Ovary (tissue), 10 donors: ENCODE measurements at places on chromosomes 12 and 14.

DNA sequence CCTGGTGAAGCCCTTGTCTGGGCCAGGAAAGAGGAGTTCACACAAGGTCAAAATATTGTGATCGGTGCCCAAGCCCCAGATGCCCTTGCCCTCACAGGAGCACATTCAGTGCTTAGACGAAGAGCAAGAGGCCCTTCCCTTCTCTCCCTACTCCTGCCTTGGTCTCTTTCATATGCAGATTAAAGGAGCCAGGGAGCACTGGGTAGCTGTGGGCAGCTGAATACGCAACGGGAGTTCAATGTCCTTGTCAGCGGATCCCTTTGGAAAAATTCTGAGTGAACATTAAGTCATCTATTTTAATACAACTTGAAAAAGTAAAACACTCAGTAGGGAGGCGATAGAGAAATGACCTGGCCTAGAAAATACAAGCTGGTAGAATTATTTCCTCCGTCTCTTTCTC, 1489.4 kb downstream of the AACS start:
- H3K27ac ChIP-seq: no peak overlapping the region
- no peak overlapping the region for H3K4me3 ChIP-seq
- no peaks in the 10 kb centered on the region for H3K36me3 ChIP-seq
- H3K4me1 ChIP-seq: no peaks in the 10 kb centered on the region

- H3K27me3 ChIP-seq: no peaks in the 10 kb centered on the region
- no peaks in the 10 kb centered on the region for H3K4me1 ChIP-seq
- H3K36me3 ChIP-seq: no peaks in the 10 kb centered on the region
These were observed 1149.0 kb upstream of the USP15 start for GRCh38 chr12:61111218-61111617.

DNA sequence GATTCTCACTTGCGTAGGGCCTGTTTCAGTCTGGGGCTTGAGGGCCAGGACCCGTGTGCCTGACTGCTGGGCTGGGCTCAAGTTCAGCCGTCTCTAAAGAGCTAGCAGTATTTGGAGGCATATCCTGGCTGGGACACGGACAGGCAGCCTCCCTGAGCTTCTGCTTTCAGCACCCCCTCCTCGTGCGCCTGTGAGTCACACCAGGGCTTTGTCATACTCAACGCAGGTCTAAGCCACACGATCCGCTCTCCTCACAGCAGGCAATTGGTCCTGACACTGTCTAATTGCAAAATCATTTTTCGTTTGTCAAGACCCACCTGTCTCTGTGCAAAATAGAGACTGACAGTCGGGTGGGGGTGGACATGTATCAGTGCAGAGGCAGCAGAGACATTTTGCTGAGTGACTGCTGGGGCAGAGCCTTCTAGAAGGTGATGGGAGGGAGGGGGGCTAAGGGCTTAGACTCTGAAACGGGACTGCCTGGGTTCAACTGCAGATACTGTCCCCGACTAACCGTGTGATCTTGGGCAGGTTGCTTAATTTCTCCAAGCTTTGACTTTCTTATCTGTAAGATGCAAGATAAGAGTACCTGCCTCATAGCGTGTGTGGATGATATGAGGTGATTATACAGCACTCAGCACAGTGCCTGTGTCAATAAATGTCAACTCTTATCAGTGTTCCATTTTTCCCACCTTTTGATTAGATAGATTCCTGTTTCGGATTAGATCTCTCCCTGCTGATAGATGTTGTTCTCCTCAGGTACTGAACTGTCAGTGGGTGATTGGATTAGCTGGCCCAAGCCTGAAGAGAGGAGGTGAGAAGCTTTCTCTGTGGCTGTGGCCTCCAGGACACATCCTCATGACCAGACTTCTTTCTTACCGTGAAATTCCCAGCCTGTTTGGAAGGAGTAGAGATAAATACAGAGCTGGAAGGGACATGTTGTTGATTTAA, 53.1 kb downstream of the KCNA1 start:
- no peaks in the 10 kb centered on the region for H3K4me1 ChIP-seq
- DNase-seq: no peak
- no peak overlapping the region for H3K4me3 ChIP-seq
- H3K36me3 ChIP-seq: no peaks in the 10 kb centered on the region

DNA sequence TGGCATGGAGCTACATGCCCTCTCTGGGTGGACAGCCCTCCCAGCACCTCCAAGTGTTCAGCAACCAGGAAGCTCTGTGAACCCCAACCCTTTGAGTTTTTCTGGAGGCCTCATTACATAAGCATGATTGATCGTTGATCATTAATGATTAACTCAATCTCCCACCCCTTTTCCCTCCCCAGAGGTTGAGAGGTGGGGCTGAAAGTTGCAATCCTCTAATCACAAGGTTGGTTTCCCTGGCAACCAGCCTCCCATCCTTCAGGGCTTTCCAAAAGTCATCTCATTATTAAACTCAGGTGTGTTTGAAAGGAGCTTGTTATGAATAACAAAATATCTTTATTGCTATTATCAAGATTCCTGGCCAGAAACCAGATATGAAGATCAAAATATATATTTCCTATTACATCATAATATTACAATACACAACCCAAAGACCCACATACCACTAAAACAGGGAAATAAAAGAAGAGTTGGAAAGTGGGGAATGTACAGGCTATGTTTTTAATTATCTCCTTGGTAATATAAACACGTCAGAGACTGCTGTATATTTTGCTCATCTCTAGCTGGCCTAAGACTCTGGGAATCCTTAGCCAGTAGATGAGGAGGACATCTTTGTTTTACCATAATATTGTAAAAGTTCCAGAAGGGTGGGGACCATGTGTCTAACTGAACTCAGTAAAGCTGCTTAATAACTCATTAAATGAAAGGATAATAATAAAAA, 73.6 kb downstream of the SSPN start:
- H3K27ac ChIP-seq: no peak overlapping the region
- H3K27me3 ChIP-seq: no peaks in the 10 kb centered on the region
- DNase-seq: no peak
- no peak overlapping the region for H3K4me3 ChIP-seq
- no peaks in the 10 kb centered on the region for H3K36me3 ChIP-seq

- no peaks in the 10 kb centered on the region for H3K36me3 ChIP-seq
- no peaks in the 10 kb centered on the region for H3K4me1 ChIP-seq
- no peaks in the 10 kb centered on the region for H3K27me3 ChIP-seq
- no peak overlapping the region for H3K4me3 ChIP-seq
These were observed 63.2 kb downstream of the ZNF664 start for GRCh38 chr12:124036171-124036598.

DNA sequence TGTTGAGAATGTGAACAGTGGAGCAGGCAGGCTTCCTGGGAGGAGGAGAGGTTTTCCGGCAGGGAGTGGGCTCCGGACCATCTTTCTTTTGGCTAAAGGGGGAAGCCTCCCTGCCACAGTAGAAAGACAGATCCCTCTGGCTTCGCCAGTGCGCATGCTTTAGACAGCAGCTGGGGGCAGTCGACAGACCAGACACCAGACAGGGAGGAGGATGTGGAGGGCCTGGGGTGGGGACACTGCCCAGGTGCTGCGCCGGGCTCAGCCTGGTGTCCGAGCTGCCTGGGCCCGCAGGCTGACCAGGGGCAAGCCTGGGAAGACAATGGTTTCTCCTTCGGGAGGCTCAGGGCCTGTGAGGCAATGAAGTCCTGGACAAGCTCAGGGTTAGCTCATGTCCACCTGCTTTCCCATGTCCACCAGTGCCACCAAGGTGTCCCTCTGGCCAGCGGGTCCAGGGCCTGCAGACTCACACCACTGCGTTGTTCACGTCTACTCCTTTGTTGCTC, 67.3 kb downstream of the PRIMA1 start:
- H3K27me3 ChIP-seq: no peaks in the 10 kb centered on the region
- no peak overlapping the region for H3K27ac ChIP-seq
- no peak overlapping the region for H3K4me3 ChIP-seq
- no peaks in the 10 kb centered on the region for H3K4me1 ChIP-seq
- DNase-seq: no peak

- H3K36me3 ChIP-seq: no peaks in the 10 kb centered on the region
- H3K27ac ChIP-seq: no peak overlapping the region
- DNase-seq: no peak
These were observed 3.1 kb upstream of the ATF7IP start for GRCh38 chr12:14362352-14362751.

DNA sequence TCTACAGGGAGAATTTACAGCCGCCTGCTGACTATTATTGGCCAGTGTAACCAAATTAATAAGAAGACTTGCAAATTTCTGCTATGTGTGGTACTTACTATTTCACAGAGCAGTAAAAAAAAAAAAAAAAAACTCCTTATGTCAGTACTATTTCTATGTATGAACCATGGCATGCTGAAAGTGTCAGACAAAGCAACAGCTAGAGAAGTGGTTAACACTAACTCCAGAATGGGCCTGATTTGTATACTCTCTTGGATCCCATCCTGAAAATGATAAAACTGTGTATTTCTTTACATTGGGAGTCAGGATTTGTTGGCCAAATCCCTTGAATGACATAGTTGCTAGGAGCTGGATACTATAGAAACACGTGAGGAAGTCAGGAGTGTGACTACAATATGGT, 416.8 kb downstream of the EGLN3 start:
- H3K4me1 ChIP-seq: no peaks in the 10 kb centered on the region
- no peak overlapping the region for H3K4me3 ChIP-seq

DNA sequence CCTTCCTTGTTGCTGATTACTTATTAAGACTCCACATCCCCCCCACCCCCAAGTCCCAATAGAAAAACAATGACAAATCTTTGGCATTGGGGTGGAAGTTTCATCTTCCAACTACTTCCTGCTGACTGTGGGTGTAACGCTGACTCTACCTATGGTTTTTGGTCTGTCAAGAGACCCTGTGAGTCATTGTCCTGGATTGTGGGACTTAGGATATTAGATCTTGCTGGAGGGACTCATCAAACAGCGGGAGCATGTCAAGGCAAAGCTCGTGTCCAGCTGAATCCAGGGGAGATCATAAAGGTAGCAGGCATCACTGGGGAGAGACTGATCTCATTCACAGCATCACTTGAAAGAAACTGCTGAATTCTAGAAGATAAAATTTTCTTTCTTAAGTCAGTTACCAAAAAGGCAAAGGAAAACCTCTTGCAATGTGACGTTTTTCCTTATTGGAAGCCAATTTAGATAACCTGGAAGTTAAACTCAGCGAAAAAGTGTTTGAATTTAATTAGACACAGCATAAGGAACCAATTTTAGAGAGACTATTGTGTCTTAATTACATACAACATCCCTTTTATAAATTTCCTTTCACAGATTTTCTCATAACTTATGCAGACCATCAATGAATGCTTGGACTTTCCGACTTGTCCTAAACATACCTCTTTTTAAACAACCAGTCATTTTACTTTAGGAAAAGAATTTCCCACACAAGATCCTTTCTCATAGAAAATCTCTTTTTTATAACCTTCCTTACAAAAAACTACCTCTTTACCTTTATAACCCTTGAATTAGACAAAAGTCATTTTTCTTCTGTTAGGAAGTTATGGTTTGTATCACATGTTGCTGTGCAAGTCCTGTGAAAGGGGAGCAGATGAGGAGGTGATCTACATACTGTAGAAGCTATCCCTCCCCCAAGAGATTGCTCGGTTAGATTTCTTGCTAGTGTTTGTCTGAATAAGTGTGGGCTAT, 94.6 kb upstream of the SCAF11 start:
- H3K27ac ChIP-seq: no peak overlapping the region
- H3K4me3 ChIP-seq: no peak overlapping the region
- H3K36me3 ChIP-seq: no peaks in the 10 kb centered on the region
- DNase-seq: no peak
- H3K4me1 ChIP-seq: no peaks in the 10 kb centered on the region
- no peaks in the 10 kb centered on the region for H3K27me3 ChIP-seq

- H3K4me3 ChIP-seq: no peak overlapping the region
- no peaks in the 10 kb centered on the region for H3K27me3 ChIP-seq
- no peaks in the 10 kb centered on the region for H3K36me3 ChIP-seq
- no peak for DNase-seq
- H3K4me1 ChIP-seq: peaks cover 2% of the 10 kb centered on the region
These were observed 53.6 kb downstream of the CHST11 start for GRCh38 chr12:104510145-104510872.

- no peaks in the 10 kb centered on the region for H3K27me3 ChIP-seq
- no peak overlapping the region for H3K27ac ChIP-seq
- H3K36me3 ChIP-seq: no peaks in the 10 kb centered on the region
- no peak for DNase-seq
- no peak overlapping the region for H3K4me3 ChIP-seq
These were observed 12.7 kb downstream of the C14orf132 start for GRCh38 chr14:96051642-96052540.

- H3K36me3 ChIP-seq: no peaks in the 10 kb centered on the region
- H3K4me1 ChIP-seq: peaks cover 2% of the 10 kb centered on the region
- DNase-seq: peak; percentile 32
- H3K27me3 ChIP-seq: no peaks in the 10 kb centered on the region
- H3K4me3 ChIP-seq: no peak overlapping the region
- no peak overlapping the region for H3K27ac ChIP-seq
These were observed 123.4 kb downstream of the SLC5A8 start for GRCh38 chr12:101086490-101087135.

GRCh38 chr12:19130224-19131024, 891 bp downstream of the PLEKHA5 start:
- no peaks in the 10 kb centered on the region for H3K27me3 ChIP-seq
- peak overlapping the region; percentile 94 for H3K27ac ChIP-seq
- DNase-seq: peak; percentile 52
- peak overlapping the region; percentile 98 for H3K4me3 ChIP-seq
- H3K4me1 ChIP-seq: no peaks in the 10 kb centered on the region
- no peaks in the 10 kb centered on the region for H3K36me3 ChIP-seq

DNA sequence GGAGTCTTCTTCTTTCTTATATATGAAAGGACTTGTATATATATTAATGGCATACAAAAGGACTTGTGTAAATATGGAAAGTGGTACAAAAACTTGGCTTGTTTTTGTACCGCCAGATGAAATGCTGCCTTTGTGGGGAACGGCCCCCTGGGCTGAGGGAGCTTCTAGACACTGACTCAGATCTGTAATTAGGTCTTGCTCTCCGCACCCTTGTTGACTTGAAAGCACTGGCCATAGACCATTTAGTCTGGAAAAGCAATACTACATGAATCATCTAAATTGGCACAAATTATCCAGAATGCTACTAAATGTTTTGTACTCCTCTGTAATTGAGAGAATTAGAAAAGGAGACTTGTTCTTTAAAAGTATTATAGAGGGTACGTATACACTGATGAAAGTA, 399.9 kb upstream of the RGS6 start:
- H3K36me3 ChIP-seq: no peaks in the 10 kb centered on the region
- H3K4me3 ChIP-seq: no peak overlapping the region
- DNase-seq: no peak
- no peaks in the 10 kb centered on the region for H3K27me3 ChIP-seq

- no peaks in the 10 kb centered on the region for H3K27me3 ChIP-seq
- no peak for DNase-seq
- no peaks in the 10 kb centered on the region for H3K36me3 ChIP-seq
- no peak overlapping the region for H3K4me3 ChIP-seq
- H3K27ac ChIP-seq: no peak overlapping the region
These were observed 48.2 kb downstream of the PLEKHA5 start for GRCh38 chr12:19177754-19178153.

DNA sequence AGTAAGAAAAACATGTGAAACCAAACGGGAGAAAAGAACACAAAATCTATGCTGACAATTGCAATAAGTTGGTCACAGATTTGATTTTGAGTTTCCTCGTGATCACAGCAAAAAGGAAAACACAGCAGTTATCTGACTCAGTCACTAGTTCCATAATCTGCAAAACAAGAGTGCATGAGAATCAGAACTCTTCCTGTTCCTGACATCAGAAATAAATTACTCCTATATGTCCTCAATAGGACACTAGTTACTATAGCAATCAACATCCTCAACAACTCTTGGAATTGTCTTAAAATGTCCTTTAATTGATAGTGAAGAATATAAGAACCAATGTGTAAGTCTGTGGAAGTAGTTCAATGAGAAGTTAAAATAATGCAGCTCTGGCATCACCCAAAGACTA, 268.0 kb upstream of the NOS1 start:
- no peaks in the 10 kb centered on the region for H3K36me3 ChIP-seq
- no peak overlapping the region for H3K27ac ChIP-seq
- DNase-seq: no peak
- no peaks in the 10 kb centered on the region for H3K4me1 ChIP-seq
- no peaks in the 10 kb centered on the region for H3K27me3 ChIP-seq
